Left lung (tissue), 14 donors: ENCODE measurements at places on chromosomes 3 and 15. TPM values are rescaled to one million over a fixed set of nuclear protein-coding genes. Genes with fewer than 3 reads are reported as not detected.

- no peak for DNase-seq
Observed at GRCh38 chr15:59255680-59256336, 49.2 kb downstream of the LDHAL6B start.

DNA sequence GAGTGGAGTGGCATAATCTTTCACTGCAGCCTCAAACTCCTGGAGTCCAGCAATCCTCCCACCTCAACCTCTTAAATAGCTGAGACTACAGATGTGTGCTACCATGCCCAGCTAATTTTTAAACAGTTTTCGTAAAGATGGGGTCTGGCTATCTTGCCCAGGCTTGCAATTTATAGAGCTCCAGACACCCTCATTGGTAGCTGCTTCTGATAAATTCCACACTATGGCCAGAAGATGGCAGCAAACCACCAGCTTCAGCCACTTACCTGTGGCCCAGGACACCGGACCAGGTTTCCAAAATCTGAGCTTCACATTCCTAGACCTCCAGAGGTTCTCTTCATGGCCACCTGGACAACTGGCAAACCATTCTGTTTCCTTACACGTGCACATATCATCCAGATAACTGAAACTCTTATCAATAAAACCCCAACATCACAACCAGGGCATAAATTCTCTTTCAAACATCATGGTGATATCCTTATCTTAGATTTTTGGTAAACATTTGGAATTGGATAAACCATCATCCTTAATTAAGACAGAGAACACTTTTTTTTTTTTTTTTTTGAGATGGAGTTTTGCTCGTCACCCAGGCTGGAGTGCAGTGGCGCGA lies 28.9 kb downstream of the FBXW12 start:
- no peak for DNase-seq

DNA sequence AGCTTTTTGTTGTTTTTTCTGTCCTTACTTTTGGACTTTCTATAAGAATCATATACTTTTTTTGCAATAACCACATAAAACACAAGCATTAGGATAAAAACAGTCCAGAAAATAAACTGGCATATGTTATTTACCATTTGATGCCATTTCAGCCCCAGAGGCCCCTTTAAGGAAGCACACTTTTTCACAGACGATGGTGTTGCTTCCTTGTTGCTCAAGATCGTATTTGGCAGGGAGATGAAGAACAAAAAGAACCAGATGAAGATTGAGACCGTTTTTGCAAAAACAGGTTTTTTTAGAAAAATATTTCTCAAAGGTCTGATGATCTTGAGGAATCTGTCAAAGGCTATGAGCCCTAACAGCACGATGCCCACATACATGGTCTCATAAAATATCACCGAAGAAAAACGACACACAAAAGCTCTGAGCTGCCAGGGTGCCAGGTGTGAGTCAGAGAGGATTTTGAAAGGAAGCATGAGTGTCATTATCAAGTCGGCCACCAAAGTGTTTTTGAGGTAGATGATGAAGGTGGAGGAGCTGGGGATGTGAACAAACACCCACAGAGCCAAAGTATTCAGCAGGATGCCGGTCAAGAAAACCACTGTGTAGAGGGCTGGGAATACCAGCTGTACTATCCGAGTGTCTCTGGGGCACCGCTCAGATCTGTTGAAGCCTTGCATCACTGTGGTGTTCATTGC lies 902 bp downstream of the P2RY13 start:
- no peak for DNase-seq

The ECE2 gene
- not detected for polyA plus RNA-seq

DNA sequence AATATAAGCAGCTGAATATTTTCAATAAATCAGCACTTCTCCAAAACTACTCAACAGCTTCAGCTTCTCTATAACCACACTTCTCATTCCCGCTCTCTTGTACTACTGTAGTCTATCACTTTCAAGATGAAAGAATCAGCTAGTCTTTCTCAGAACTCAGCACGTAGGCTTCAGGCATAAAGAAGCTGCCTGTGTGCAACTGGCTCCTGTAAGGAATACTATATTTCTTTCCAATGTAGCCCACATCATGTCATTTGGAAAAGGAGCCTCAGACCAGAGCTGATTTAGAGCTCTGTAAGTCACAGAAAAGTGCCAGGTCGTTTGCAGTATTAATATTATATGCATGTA lies 62.3 kb downstream of the FMN1 start:
- no peak for DNase-seq
